AG10803 (cell line): ENCODE measurements at places on chromosomes 5 and 9.

DNA sequence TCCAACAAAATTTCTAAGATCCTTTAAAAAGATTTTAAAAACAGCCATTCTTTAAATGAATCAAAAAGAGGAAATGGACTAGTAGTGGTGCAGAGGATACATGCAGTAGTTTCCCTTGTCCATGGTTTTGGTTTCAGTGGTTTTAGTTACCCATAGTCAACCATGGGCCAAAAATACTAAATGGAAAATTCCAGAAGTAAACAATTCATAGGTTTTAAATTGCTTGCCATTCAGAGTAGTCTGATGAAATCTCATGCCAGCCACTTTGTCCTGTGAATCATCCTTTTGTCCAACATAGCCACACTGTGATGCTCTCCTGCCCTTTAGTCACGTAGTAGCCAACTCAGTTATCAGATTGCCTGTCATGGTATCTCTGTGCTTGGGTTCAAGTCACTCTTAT is 286.1 kb downstream of the ANXA1 start:
- peak; percentile 11 for DNase-seq

GRCh38 chr9:30243467-30243866 is 2141.0 kb upstream of the ACO1 start:
- DNase-seq, result no peak

- no peak for DNase-seq
These were observed 12.6 kb upstream of the TCF7 start for GRCh38 chr5:134101686-134102439.

GRCh38 chr9:111051400-111051799 is 13.1 kb upstream of the LPAR1 start:
- DNase-seq, result no peak

DNA sequence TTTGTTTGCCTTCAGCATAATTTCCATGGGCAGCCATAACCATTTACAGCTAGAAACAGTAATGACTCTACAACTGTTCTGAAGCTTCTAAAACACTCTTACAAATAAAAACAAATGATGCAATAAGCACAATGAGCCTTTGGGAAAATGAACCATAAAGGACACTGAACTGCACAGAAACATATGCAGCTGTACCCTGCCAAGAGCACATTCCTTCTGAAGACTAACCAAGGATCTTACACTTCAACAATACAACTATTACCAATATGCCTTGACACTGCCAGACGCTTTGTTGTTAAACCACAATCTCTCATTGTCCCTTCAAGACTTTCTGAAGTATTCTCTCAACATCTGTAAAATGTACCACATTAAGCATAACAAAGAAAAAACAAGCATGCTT is 104.2 kb upstream of the HMHB1 start:
- peak; percentile 99 for DNase-seq

- DNase-seq, result no peak
These were observed 129.2 kb downstream of the DMRT2 start for GRCh38 chr9:1179366-1179765.

GRCh38 chr5:172839669-172840431 is 5.8 kb downstream of the ERGIC1 start:
- DNase-seq, result peak; percentile 65

DNA sequence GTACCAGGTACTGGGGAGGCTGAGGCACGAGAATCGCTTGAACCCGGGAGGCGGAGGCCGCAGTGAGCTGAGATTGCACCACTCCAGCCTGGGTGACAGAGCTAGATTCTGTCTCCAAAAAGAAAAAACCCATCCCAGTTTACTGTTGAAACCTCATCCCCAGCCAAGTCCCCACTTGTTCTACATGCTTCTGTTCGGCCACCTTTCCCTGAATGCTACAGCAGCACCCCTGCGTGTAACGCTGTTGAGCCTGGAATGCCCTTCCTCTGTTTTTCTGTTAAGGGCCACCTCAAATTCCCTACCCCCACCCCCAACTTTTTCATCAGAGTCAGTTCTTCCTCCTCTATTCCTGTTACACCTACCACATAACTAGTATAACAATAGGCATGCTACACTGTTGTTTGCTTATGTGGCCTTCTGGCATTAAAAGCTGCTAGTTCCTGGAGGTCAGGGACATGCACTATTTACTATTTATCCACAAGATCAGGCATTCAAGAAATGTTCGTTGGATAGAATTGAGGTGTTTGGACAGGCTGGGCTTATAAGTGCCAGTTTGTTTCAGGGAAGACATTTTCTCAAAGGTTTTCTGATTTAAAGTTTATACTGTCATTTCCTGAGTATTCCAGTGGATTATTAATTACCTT is 47.1 kb upstream of the C5orf47 start:
- no peak for DNase-seq

DNA sequence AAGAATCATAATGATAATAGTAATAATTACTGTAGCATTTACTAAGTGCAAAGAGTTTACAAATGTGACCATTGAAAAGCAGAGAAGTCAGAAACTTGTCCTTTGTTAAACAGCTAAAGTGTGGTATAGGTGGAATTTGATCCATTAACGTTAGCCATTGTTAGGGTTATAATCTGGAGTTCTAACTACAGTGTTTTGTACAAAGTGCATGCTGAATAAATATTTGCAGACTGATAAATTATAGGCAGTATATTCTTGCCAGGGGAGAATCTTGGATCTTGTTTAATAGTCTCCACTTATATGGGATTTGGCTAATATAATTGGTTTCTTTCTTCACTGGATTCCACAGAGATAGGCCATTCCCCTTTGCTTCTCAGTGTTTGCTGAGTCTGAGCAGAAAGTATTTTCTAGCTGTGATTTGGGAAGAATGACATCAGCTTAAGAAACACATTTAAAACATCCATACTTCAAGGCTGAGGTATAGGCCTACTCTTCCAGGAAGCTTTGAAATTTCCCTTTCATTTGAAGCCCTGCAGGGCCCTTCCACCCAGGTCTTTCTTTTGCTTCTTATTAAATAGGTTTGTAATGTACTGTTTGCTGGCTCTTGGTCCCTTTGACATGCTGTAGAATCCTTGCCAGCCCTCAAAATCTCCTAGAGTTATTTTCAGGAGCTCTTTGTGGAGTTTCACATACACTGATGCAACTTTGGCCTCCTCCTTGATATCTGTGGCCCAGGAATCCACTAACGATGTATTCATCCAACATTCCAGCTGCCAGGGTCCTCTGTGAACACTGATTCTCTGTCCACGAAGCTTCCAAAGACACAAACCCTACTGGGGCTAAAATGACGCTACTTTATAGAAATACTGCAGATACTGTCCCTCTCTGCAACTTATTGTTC is 51.4 kb downstream of the ATP10B start:
- no peak for DNase-seq

GRCh38 chr9:109904666-109905065 is 124.7 kb downstream of the PALM2AKAP2 start:
- peak; percentile 66 for DNase-seq

DNA sequence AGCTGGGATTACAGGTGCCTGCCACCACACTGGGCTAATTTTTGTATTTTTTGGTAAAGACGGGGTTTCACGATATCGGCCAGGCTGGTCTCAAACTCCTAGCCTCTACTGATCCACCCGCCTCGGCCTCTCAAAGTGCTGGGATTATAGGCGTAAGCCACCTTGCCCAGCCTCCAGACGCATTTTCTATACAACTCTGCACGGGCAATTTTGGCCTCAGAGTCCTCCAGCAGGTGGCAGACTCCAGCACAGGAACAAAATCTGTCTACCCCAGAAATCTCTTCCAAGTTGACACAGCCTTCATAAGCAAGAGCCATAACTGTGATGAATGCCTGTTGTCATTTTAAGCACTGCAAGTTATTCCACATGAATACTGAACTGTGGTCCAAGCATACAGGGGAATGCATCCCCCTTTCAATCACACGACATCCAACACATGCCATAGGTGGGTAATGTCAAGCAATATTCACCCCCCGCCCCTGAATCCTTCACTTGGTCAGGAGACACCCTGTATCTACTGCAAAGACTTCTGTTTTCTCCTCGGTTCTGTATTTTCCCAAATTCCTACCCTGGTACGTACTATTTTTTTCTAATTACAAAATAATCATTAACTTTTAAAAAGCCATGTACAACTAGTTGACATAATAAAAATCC is 50.8 kb downstream of the ALDH7A1 start:
- DNase-seq, result peak; percentile 26

GRCh38 chr5:78458843-78459242 is 98.4 kb downstream of the SCAMP1 start:
- DNase-seq, result no peak

- no peak for DNase-seq
These were observed 40.2 kb downstream of the NTNG2 start for GRCh38 chr9:132201780-132202703.

- DNase-seq, result no peak
These were observed 294.0 kb downstream of the MED10 start for GRCh38 chr5:6084376-6084775.

GRCh38 chr9:115686069-115686468 is 467.5 kb upstream of the PAPPA start:
- DNase-seq, result no peak

DNA sequence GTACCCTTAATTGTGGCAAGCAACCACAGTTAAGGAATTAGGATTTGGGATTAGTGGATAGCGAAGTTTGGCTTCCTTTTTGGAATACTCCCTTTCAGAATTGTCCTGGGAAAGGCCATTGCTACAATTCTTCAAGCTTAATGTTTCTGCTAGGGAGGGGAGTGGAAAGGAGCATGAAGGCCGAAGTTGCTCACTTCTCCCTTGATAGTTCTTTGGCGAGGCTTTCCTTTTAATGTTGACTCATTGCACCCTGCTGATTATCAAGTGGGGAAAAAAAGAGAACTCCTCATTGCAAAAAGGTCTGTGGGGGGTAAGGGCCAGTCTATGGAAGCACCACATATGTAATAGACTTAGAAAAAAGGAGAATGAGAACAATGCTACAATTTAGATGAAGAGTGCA is 30.7 kb downstream of the GRIN3A start:
- no peak for DNase-seq

DNA sequence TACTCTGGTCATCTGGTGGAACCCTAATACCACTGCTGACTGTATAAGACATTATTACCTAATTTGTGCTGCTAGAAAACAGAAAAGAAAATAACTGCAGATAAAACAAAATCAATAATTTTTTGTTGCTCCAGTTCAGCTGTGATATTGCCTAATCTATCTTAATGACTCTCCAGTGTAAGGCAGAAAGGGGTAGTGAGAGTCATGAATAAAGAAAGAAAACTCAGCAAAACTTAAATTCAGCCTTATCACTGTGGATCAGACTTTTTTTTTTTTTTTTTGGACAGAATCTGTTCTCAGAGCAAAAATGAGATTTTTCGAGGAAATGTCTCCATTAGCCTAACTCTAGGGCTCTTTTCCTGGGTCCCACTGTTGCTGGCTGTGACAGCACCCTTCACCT is 1.1 kb upstream of the DOCK2 start:
- no peak for DNase-seq

DNA sequence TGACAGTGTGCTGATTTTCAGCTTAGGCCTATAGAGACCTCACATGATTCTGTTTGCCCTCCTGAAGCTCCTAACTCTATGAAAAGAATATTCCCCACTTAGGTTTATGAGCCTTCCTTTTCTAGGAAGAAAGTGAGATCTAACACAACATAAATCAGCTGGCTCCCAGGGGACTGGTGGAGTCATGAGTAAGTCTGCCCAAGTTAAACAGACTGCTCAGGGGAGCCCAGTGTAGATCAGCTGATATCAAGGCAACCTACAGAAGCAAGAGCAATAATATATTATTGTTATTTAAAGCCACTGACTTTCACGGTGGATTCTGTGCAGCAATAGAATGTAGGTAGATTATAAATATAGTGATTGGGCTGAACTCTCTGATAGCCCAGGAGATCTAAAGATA is 1978.6 kb upstream of the CDH6 start:
- no peak for DNase-seq

DNA sequence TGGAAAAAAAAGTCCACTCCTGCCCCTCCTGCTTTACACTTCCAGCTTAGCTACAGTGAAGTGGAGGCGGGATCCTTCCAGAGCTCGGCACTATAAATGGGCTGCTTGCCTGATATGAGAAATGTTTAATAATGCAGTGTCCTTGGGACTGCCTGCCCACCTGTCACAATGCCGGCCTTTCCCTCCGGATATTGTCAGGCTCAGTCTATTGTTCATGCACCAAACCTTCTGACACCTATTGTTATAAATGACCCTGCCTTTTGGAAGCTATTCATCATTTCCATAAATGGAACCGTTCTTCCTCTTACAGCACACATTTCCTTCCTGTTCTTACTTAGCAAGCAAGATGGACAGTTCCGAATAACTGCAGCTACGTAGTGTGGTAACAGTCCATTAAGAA is 146.3 kb downstream of the DMAC1 start:
- DNase-seq, result no peak

DNA sequence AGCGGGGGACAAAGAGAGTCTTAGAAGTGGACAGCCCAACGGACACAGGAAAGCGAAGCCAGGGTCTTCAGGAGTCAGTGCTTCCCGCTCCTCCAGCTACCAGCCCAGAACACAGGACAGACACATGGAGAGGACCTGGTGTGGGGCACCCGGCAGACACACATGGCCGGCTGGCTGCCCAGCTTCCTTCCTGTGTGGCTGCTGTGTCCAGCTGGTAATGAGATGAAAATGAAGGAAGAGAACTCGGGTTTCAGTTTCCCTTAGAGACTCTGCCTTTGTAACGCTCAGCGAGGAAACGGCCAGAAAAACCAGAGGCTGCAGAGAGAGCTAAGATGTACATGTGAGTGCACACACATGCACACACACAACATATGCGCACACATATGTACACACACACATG is 87.5 kb downstream of the SECISBP2 start:
- no peak for DNase-seq

- no peak for DNase-seq
These were observed 121.4 kb upstream of the SV2C start for GRCh38 chr5:75961818-75962217.

DNA sequence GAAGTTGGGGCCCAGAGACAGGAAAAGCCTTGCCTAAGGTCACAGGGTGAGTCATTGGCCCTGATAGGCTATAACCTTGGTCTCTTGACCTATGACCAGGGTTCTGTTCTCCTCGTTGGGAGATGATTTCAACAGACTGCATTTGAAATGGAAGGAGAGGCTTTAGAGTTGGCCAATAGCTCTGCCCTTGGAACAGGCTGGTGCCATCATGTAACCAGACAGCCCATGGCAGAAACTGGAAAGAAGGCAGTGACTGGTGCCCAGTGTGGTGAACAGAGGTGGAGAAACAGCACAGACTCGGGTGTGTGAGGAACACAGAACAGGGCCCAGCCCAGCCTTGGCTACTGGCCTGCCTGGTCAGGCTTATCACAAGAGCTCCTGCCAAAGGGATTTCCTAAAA is 109.8 kb upstream of the SLC25A48 start:
- DNase-seq, result no peak

DNA sequence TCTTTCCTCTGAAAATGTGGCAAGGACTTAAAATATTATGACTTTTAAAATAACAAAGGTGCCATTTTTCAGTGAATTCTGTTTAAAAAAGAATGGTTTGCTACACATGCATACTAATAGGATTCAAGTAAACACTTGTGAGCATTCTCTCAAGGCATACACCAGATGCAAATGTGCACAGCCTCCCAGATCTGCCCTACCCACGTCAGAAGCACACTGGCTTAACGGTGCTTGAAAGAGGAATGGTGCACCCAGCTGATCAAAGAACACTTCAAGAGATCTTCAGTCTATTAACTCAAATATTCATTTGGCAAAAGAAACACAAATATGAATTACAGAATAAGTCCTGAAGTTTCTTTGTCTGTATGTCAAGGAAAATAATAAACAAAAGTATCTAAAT is 15.8 kb downstream of the GABRB2 start:
- DNase-seq, result no peak

- DNase-seq, result no peak
These were observed 15.0 kb upstream of the IL12B start for GRCh38 chr5:159345336-159345735.

- DNase-seq, result no peak
These were observed 106.7 kb upstream of the PHYKPL start for GRCh38 chr5:178339272-178339671.
